ENCODE measurements at places on chromosomes 5 and 9.

GRCh38 chr5:57683036-57683630 is 200.5 kb upstream of the ACTBL2 start:
- no peak for DNase-seq

GRCh38 chr5:73370640-73371583 is 77.7 kb downstream of the FOXD1 start:
- no peak for DNase-seq

DNA sequence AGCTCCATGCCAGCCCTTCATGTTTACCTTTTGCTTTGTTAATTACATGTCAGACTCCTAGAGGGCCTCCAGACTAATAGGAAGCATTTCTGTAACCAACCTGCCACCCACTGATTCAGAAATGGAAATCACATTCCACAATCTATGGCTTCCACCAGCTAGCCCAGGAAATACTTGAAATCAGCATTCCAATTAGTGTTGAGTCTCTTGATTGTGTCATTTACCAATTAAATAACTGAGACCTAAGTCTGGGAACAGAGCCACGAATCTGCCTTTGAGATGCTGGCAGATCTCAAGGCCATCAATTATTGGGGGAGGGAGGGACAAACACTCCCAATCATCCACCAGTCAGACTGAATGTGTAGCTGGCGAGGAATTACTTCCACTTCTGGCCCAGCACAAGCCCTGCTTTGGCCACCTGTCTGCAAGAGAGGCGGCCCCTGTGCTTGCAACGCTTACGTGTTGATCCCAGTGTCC is 27.4 kb upstream of the SAP30L start:
- no peak for DNase-seq

GRCh38 chr9:136133191-136133958 is 14.7 kb upstream of the TMEM250 start:
- peak; percentile 63 for DNase-seq

DNA sequence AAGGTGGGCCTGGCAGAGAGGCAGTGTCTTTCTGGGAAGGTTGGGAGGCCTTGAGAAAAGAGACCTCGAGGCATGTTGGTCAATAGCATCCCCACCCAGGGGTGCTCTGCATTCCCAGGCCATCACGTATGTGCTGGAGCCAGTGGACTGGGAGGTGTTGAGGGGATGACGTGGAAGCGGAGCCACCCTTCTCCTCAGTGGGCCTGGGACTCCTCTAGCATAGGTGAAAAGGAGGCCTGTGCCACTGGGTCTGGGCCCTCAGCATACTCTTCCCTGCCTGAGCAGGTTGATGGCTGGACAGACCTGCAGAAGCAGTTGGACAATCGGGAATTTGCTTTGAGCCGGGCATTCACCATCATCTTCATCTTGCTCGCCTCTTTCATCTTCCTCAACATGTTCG is 25.5 kb downstream of the PITX1 start:
- no peak for DNase-seq

DNA sequence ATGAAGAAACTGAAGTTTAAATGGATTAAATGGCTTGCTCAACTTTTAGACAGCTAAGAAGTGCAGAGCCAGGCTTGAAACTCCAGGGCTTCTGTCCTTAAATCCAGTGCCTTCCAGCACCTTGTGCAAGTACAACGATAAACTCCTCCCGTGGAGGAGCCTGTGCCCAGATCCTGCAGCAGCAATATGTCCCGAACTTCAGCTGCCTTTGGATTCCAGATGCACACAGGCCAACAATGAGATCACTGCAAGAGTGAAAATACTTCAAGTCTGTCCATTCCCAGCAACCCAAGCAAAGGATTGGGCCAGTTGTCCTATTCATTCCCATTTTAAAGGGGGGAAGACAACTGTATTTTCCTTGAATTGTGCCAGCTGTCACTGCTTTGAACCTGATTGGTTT is 199.6 kb downstream of the CRB2 start:
- DNase-seq = no peak

- DNase-seq = no peak
Observed at GRCh38 chr5:12354686-12355085, 450.4 kb upstream of the CTNND2 start.

DNA sequence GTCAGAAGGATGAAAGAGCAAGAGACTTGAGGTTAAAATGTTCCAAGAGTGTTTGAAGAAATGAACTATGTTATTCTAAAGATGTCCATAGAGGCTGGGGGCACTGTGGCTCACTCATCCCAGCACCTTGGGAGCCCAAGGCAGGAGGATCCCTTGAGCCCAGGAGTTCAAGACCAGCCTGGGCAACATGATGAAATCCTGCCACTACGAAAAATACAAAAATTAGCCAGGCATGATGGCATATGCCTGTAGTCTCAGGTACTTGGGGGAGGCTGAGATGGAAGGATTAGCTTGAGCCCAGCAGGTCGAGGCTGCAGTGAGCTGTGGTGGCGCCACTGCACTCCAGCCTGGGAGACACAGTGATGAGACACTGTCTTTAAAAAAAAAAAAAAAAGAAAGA is 2.7 kb downstream of the AOPEP start:
- DNase-seq = no peak

GRCh38 chr9:121883281-121884056 is 209.6 kb downstream of the TTLL11 start:
- no peak for DNase-seq

DNA sequence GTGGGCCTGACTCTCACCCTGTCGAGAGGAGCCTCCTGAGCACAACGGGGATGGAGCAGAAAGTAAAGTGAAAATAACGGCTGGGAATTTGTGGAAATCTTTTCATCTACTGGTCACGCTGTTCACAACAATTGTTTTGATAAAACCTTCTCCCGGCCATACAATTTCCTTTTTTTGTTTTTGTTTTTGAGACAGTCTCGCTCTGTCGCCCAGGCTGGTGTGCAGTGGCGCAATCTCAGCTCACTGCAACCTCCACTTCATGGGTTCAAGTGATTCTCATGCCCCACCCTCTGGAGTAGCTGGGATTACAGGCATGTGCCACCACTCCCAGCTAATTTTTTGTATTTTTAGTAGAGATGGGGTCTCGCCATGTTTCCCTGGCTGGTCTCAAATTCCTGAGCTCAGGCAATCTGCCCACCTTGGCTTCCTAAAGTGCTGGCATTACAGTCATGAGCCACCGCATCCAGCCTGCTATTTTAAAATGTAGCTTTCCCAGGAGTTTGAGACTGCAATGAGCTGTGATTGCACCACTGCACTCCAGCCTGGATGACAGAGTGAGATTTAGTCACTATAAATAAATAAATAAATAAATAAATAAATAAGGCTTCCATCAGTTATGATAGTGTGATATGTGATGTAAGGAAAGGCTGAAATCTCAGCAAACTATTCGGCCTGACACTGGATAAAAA is 73.5 kb upstream of the PTGER4 start:
- no peak for DNase-seq

GRCh38 chr5:121526908-121527307 is 324.8 kb upstream of the FTMT start:
- no peak for DNase-seq

- no peak for DNase-seq
Observed at GRCh38 chr9:134980516-134980915, 62.8 kb upstream of the FCN1 start.

- no peak for DNase-seq
Observed at GRCh38 chr9:135973277-135974219, 12.4 kb upstream of the UBAC1 start.

DNA sequence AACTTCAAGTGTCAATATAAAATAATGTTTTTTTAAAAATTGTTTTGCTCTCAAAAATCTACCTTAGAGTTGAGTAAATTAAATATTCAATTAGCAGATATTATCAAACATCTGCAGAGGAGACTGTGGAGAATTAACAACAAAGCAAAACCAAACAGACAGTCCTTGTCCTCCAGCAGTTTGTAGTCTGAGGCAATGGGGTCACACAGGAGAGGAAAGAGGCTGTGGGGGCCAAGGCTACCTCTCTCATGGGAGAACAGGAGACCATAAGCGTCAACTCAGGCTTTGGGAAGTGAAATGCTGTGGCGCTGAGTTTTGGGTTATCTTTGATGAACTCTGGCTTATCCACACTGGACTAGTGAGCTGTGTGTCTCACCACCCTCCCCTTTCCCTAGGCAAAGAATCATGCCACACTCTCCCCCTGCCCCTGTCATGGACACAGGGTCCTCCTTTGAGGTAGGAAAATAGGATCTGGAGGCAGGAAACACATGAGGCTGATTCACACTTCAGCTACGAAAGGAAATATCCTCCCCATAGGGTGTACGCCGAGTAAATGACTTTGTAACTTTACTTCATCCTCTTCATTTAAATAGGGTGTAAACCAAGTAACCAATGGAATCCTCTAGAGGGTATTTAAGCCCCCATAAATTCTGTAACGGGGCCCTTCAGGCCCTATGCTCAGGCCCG is 152.7 kb downstream of the FSTL4 start:
- DNase-seq = no peak

DNA sequence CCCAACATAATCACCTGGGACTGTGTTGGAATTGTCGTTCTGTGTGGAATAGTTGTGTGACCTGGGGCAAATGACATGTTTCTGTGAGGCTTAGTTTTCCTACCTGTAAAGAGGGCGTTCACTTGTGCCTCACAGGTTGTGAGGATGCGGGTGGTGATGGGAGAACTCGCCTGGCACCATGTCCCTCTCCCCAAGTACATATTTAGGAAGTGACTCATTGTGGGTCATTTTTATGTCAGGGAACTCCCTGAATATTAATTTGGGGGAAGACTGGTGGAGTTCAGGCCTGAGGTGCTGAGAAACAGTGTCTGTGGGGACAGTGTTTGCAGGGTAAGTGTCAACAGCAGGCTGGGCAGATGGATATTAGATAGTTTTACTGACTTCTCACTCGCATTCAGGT is 144.7 kb downstream of the KDM4C start:
- no peak for DNase-seq

DNA sequence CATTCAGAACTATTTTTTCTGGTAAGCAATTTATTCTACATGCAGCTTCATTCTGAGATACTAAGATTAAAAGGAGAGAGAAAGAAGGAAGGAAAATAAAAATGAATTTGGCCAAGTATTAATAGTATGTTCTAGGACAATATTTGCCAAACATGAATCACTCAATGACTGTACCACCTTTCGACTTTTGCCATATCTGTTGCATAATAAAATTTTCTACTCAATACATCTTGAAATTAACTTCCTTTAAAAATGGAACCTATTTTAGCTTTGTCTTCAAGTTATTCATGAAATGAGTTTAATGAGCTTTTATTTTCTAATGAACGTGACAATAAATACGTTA is 111.8 kb downstream of the MARCHF3 start:
- DNase-seq = no peak

All from hematopoietic multipotent progenitor cell (in vitro differentiated cells).